ENCODE measurements at places on chromosomes 6 and 20.

- no peak for DNase-seq
Measured at GRCh38 chr6:15256538-15257271, 10.8 kb downstream of the JARID2 start.

DNA sequence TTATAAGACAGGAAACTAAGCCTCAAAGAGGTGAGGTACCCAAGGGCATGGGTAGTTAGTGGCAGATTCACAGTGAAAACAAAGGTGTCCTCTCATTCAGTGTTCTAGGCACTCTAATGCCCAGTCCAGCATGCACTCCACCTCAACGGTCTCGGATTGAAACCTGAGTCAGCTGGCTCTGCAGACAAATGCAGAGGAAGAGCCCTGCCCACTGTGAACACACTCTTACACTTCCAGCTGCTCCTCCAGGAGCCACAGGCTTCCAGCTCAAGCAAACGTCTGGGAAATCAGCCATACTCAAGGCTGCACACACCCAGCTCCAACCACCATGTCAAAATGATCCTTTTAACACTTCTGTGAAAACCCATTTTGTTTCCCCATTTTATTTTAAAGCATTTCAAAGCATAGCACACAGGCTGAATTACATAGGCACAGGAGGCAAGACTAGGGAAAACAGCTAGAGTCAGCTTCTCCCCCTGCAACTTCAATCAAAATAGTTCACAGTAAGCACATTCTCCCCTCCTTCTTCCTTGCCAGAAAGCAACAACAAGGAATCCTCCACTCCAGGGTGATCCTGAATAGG lies 3.0 kb upstream of the IL17A start:
- no peak for DNase-seq

- no peak for DNase-seq
Measured at GRCh38 chr6:128412680-128413079, 107.7 kb downstream of the PTPRK start.

DNA sequence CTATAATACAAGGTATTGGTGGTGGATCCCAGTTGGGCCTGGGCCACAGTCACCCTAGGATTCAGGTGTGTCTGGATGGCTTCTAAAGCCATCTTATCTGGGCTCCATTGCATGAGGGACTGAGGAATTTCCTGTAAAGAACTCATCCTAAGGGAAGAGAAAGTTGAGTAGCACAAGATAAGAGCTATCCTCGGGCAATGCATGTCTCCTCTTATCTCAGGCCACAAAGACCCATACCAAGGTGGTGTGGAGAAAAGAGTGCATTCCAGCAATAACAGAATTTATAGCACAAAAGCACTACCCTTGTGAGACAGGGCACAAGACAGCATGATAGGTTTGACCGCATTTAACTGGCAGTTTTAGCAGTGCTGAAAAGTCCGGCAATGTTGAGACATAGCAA lies 14.3 kb upstream of the MTRF1L start:
- no peak for DNase-seq
